Activated effector memory CD4-positive, alpha-beta T cell treated with anti-CD3 and anti-CD28 coated beads, Interleukin-2, amount 50 U/mL, for 16 hours (primary cell): ENCODE measurements at places on chromosomes 1 and 21.
A peak's percentile ranks its signal among the peaks of the same experiment; 100 is the strongest.

- no peak for DNase-seq
Measured at GRCh38 chr1:214216021-214216420, 64.9 kb upstream of the SMYD2 start.

GRCh38 chr21:42543106-42543847, 29.6 kb downstream of the SLC37A1 start:
- DNase-seq: no peak

- no peak for DNase-seq
Measured at GRCh38 chr1:19338323-19338762, 26.2 kb downstream of the SLC66A1 start.

- no peak for DNase-seq
Measured at GRCh38 chr1:31099293-31100032, 33.9 kb upstream of the PUM1 start.

DNA sequence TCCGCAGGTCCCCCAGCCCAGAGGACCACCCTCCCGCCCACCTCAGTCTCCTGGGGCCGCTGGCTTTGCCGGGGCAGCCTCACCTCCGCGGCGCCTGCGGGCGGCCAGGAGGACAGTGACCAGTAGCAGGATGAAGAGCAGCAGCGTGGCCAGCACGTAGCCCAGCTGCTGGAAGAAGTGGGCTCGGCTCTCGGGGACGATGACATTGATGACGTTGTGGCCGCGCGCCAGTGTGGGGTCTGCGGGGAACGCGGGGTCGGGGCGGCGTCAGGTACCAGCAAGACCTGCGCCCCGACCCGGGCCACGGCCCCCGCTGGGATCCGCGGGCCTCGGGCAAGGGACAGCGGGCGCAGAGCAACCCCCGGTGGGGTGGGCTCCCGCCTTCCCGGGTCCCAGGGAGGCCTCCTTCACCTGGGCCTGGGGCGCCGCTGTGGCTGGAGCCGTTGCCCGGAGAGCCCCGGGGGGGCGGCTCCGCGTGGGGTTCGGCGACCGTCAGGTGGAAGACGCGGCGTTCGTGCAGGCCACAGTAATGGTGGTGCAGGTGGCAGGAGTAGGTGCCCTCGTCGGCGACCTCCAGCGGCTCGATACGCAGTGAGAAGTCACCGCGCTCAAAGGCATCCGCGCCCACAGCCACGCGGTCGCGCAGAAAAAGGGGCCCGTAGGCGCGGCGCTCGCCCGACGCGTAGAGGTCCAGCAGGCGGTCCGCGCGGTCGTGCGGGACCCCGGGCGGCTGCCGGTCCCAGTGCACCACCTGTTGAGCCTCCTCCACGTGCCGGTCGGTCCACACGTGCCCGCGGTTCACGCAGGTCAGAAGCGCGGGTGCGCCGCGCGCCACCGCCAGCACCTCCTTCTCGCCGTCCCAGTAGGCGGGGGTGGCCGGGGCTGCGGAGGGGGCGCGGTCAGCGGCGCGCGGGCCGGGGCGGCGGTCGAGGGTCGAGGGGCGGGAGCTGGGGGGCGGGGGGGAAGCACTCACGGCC, 3.8 kb downstream of the MXRA8 start:
- DNase-seq: no peak

- no peak for DNase-seq
Measured at GRCh38 chr1:27575840-27576331, 28.1 kb downstream of the AHDC1 start.

GRCh38 chr1:226967665-226968064, 27.6 kb downstream of the COQ8A start:
- DNase-seq: no peak

DNA sequence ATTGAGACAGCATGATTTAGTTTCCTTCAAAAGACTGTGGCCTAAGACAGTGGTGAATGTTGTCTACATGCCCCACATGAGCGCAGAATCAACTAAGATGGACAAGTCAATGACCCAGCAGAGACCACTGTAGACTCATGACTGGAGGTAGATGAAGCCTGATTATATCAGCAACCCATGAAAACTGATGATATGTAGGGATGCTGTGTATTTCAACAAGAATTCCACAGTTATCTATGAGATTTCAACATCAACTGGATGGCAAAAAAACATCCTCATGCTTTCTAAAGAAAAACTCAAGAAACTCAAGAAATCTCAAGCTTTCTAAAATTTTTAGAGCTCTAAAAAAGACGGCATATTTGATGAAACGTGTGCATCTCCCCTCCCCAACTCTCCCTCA, 413.9 kb upstream of the LYPLAL1 start:
- no peak for DNase-seq

- no peak for DNase-seq
Measured at GRCh38 chr1:88618331-88618730, 65.7 kb upstream of the PKN2 start.

DNA sequence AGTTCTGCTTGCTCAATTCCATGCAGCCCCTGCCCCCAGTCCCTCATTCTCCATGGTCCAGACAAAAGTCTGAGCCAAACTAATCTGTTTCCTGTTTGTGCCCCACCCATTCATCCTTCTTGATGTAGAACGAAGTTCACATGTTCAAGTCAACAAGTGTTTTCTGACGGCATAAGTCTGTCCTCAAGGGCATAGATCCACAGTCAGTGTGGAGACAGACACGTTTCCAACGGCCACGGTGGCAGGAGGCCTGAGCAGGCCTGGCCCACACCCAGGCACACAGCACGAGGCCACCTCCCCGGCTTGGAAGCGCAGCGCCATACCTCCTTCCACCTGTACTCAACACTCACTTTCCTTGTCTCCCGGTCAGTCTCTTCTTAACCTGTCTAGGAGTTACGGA, 16.1 kb downstream of the ADORA1 start:
- DNase-seq: no peak

- no peak for DNase-seq
Measured at GRCh38 chr1:228268881-228269265, 61.0 kb downstream of the OBSCN start.

DNA sequence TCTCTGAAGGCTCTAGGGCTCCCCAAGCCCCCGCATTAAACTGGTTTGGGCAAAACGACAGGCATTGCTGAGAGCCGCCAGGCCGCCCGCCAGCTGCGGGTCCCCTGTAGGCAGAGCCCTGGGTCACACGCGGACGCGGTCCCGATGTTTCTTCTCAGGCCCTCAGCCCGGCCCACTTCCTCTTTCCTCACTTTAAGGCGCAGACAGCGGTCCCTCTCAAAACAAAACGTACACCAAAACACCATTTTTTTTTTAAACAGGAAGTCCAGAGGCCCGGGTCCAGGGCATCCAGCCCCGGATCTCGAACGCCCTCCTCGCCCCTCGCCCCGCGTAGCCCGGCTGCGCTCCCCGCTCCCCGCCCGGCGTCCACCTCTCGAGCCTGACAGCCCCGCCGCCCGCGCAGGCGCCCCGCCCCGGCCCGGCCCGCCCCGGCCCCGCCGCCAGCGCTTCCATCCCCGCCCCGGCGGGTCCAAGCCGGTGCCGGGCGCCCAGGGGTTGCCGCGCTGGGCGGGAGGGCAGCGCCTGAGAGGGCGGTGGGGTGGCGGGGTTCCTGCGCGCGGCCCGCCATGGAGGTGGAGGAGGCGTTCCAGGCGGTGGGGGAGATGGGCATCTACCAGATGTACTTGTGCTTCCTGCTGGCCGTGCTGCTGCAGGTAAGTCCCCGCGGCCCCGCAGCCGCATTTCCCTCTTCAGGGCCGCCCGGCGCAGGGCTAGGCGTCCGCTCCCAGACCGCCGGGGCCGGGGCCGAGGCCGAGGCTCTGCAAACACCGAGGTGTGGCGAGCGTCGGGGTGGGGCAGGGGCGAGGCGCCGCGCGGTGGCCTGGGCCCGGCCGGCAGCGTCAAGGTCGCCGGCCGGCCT, at the start of gene SLC22A15:
SLC22A15 (plus strand) TSS at position 452 of the 859 bp plus-strand sequence; CDS start at position 567, 115 bp downstream.
- DNase-seq: peak; percentile 70
